ENCODE measurements at places on chromosomes 3 and 15.

DNA sequence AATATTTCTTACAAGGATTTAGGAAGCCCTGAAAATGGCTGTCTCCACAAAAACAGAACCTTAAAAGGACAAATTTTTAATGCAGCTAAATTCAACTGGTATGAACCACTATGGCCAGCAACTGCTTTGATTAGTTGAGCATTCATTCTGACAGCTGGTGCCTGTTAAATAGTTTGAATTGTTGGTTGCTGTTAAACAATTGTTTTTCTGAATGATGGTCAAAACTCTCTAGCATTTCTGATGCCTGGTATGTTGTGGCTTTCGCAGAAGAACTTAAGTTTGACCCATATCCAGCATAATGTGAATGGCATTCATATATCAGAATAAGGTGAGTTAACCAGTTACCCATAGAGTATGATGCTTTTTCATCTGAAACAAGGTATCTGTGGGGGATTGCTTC lies 138.4 kb downstream of the MEIS2 start:
- DNase-seq: no peak

DNA sequence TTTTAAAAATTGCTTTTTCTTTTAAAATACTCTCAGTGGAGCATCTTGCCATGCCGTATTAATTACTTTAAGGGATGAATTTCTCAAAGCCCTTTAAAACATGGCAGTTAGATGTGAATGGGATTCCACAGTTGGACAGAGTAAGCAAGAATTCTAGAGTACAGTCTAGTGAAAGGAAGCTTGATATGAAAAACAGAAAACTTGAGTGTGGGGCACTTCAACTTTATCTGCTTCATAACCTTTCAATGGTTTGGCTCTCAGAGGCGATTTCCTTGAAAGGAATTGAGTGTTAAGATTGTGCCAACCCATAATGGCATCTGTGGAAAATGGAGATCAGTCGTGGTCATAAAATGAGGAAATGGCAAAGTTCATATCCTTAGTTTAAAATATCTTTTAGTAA lies 127.7 kb upstream of the SAMMSON start:
- DNase-seq: no peak

DNA sequence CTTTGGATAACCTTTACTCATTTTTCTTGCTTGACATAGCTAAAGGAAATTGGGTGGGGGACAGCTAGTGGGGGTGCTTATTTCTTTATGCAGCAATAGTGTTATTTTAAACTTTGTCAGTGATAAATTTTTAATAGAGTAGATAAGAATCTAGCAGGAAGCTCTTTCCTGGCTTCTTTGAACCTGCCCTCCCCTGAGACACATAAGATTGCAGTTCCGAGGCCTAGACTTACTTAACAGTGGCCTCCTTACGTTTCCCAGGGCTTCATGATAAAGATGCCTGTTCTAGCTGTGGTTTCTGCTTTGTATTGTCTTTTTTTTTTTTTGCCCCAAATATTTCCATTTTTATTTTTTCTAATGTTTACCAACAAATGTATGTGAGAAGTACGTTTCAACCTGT lies 170.1 kb downstream of the VPS8 start:
- no peak for DNase-seq

- no peak for DNase-seq
These were observed 16.0 kb downstream of the SEC61A1 start for GRCh38 chr3:128068156-128068620.

DNA sequence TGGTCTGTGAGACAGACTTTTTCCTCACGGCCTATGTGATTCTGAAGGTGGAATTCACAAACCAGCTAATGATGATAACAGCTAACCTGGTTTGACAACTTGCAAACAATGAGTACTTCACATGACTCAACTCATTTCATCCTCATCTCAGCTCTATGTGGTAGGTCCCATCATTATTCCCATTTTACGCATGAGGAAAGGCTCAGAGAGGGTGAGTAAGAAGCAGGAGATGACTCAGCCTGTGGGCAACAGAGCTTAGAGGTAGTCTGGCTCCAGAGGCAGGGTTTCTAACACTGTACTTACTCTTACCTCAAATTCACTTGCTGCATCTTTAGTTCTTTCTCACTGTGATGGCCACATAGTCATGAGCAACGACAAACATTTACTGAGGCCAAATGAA lies 25.8 kb upstream of the PSMD6 start:
- no peak for DNase-seq

- no peak for DNase-seq
These were observed 14.7 kb downstream of the FILIP1L start for GRCh38 chr3:100099621-100100020.

DNA sequence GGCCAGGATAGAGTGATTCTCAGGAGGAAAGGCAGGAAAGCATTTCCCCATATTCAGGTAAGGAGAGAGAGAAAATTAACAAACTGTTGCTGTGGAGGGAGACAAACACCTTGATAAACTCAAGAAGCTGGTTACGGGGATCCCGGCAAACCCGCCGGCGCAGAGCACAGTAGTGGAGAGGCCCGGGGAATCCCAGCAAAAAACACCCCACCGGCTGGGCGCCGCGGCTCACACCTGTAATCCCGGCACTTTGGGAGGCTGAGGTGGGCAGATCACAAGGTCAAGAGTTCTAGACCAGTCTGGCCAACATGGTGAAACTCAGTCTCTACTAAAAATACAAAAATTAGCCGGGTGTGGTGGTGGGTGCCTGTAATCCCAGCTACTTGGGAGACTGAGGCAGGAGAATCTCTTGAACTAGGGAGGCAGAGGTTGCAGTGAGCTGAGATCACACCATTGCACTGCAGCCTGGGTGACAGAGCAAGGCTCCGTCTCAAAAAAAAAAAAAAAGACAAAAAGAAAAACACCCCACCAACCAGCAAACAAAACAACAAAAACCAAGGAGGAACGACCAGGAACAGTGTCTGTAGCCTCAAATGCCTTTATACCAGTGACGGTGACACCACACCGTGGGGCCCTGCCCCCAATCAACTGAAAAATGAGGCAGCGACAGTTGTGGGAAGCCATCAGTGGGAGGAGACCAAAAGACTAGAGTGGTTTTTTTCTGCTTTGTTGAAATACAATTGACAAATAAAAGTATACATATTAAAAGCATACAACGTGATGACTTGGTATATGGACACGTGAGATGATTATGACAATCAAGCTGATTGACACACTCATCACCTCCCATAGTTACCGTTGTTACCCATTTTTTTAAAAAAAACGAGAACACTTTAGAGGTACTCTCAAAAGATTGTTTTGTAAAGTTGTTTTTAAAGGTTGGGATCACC lies 40.2 kb upstream of the IDH2 start:
- DNase-seq: peak; percentile 37

Measured in T-helper 22 cell (primary cell).